ENCODE measurements at places on chromosomes 12 and 14.
A peak's percentile ranks its signal among the peaks of the same experiment; 100 is the strongest.

- DNase-seq, result no peak
Observed at GRCh38 chr12:104458694-104459367, 2.1 kb downstream of the CHST11 start.

- no peak for DNase-seq
Observed at GRCh38 chr14:30998100-30998706, 27.2 kb upstream of the AP4S1 start.

DNA sequence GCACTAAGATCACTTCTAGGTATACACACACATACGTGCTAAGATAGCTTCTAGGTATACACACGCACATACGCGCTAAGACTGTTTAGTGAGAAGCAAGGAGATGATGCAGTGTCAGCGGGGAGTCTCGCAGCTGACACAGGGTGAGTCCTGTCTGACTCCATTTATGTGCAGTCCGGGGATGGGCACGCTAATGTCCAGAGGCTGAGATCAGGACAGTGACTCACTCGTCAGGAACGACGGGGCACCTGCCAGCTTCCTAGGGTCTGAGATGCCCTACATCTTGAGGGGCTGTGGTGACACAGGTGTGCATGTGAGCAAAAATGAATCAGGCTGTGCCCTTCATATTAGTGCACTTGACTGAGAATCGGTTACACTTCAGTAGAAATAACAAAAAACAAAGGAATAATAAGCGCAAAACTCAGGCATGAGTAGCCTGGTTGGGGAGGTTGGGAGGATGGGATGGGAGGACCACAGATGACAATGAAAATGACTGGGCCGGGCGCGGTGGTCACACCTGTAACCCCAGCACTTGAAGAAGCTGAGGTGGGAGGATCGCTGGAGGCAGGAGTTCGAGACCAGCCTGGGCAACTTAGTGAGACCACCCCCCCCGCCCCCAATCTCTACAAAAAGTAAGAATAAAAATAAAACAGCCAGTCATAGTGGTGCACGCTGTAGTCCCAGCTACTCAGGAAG, 29.1 kb upstream of the ULK1 start:
- DNase-seq, result no peak

GRCh38 chr12:53989227-53990113, 4.5 kb downstream of the HOXC10 start:
- no peak for DNase-seq

DNA sequence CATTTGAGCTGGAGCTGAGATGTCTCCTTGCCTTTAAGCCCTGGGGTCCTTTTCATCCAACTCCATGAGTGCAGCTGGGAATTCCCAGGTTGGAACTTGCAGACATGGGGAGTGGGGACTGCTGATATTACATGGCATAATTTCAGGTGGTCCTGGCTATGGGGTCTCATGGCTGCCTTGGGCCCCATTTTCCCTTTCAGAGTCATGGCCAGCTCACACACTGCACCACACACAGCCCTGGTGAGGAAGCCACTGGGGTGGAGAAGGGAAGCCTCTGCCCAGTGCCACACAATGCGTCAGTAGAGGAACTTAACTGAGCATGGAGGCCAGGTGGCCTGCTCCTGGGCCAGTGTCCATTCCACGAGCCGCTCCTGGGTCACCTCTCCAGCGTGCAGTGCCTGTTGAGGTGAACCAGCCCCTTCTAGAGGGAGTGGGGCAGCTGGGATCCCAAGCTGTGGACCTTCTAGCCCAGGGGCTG, 17.3 kb upstream of the KRT86 start:
- no peak for DNase-seq

GRCh38 chr12:116635487-116635886, 76.3 kb downstream of the MAP1LC3B2 start:
- no peak for DNase-seq

- no peak for DNase-seq
Observed at GRCh38 chr12:56411781-56412639, 37.2 kb downstream of the TIMELESS start.

DNA sequence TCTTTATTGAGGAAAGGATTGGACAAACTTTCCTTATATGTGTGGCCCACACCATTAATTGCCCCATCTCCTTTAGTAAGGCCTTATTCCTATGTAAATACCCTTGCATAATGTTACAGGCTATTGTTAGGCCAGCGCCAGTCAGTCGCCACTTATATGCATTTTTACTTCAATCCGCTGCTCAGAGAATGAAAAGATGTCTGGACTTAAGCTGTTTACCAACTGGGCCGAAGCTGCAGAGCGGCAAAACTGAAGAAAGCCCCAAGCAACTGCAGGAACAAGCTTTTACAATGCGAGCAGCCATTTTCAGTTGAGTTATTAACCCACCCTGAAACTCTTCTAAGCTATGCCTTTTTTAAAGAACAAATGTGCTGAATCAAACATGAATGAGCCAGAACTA, 92.1 kb upstream of the OTX2 start:
- DNase-seq, result no peak

DNA sequence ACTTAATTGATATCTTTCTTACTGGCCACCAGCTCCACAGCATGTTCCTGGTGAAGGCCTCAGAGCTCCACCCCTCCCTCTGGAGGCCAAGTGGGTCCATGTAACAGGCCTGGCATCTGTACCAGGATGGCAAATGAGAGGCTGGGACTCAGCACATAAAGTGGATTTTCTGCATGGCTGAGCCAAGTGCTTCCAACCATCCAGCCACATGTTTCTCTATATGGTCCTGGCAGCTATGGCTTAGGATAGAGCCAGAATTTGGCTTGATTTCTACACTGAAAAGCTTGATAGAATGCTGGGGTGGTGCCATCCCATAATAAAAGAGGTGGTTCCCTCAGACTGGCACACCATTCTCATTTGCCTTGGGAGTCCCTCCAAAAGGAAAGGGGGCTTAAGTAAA, 94.1 kb downstream of the PAX9 start:
- no peak for DNase-seq

DNA sequence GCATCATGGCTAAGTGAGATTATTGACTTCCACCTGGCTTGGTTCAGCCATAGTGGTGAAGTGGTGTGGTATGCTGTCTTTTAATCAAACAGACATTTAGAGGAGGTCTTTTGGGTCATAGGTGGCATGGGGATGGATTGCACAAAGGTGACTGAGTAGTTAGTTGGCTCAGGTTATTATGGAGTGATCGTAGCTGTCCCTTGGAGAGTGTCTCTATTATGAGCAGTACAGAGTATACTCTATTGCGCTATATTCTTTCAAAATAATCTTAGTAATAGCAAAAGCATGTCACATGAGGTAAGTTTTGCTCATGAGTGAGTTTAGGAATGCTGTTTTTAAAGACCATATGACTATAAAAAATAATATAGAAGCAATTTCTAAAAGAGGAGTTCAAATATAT, 60.4 kb downstream of the RASSF8 start:
- no peak for DNase-seq

- no peak for DNase-seq
Observed at GRCh38 chr14:39431416-39432178, 636 bp downstream of the FBXO33 start.

GRCh38 chr12:131761638-131762037, 50.7 kb downstream of the SFSWAP start:
- no peak for DNase-seq

DNA sequence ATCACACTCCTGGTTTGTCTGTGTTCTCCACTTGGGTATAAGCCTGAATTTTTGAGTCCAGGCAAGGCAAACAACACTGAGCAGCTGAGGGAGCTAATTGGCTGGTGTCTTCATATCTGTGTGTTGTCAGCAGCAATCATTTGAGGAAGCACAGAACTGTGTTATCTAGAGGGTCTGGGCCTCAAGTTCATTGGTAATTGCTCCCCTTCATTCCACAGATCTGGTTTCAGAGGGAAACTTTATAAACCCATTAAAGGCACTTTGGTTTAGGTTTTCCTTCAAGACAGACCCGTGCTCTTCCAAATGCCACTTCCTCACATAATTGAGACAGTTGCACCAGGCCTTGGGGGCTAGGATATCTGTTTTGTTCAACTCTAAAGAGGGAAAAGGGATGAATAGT, 5.6 kb downstream of the DACT1 start:
- DNase-seq, result no peak

DNA sequence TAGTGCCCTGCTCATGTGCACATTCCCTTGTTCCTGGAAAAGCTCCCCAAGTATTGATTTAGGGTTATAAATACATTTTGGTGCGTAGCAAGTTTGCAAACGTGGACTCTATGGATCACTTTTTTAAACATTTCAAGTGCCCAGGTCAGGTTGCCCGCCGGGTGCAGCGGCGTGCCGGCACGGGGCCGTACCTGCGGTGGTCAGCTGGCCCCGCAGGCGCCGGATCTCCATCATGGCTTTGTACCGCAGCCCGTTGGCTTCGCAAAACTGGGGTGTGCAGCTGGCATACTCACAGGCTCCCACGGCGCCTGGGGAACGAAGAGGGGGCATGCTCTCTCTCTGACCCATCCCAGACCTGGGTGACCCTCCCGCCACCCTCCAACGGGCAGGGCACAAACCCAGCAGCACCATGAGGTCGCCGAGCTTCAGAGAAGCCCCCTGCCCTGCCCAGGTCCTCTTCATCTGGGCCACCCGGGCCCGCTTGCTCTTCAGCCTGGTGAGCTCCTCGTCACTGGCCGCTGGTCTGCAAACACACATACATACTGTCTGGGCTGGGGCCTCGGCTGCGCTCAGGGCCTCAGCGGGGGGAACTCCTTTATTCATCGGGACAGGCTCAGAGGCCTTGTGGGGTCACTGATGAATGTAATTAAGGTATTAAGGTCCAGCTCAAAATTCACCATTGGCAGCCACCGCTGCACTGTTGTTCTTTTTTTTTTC, 35.1 kb downstream of the DHX37 start:
- DNase-seq, result no peak

GRCh38 chr14:24662753-24663152, 28.8 kb upstream of the GZMB start:
- no peak for DNase-seq

GRCh38 chr12:14756334-14757143, 46.7 kb downstream of the WBP11 start:
- DNase-seq, result no peak

DNA sequence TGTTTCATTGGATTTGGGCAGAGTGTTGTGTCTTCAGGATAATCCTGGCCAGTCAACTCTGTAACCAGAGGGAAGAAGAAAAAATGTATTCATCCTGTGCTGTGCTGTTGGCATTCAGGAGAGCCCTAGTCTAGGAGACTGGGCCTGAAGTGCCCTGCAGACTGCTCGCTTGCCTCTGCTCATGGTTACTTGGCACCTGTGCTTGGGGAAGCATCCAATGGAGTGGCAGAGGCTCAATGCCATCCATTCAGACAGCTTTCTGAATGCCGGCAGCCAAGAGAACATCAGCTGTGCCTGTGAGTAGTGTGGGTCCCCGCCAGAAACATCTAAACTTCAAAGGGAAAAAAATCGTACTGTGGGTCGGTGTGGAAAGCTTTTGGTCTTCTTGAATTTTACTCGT, 124.2 kb downstream of the SRGAP1 start:
- DNase-seq, result no peak

- no peak for DNase-seq
Observed at GRCh38 chr14:21455592-21455911, 371 bp downstream of the CHD8 start.

DNA sequence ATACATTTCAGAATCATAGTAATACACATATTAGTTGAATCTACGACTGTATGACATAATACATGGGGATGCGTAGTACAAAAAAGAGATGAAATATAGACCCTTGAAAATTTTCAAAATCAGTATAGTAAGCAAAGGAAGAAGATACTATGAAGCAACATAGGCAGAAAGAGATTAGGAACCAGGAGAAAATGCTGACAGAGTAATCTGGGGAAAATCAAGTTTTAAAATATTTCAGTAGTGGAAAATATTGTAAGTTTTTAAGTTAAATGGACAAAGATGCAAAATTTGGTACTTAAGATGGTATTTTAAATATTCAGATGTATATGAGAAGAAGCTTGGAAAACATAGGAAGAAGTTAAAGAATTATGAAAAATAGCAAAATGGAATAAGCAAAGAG, 915.6 kb upstream of the LRFN5 start:
- no peak for DNase-seq

GRCh38 chr12:69243099-69244084, 4.0 kb downstream of the CPSF6 start:
- DNase-seq, result no peak

DNA sequence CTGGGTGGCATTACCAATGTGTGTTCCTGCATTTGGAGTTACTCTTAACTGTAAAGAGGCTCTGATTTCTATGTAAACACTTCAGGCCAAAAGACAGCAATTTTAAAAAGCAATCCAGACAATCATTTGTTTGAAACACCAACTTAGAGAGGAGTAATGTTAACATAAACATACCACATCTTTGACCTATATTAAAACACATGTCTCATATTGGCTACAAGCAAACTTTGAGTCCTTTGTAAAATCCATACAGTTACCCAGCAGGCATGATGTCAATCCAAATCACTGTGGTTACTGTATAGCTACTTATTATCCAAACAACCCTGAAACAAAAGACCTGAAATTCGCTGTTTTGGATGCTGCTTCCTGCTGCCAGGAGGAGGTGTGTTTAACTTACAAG, 7.5 kb upstream of the G2E3 start:
- DNase-seq, result peak; percentile 60

DNA sequence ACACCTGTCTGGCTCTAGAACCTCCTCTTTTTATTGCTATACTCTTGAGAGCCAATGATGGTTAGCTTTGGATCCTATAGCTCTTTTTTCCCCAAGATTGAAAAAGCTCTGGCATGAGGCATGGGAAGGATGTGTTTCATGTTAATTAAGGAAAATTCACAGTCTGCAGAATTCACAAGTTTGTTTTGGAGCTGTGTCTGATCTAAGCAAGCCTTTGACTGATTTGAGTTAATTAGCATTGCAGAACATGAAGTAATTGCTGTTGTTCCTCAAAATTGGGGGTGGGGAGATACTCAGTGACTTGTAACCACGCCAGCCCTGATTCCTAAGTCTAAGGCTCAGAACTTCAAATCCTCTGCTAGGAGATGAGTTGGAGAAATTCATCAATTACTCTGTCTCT, 205.0 kb downstream of the SUDS3 start:
- no peak for DNase-seq

- no peak for DNase-seq
Observed at GRCh38 chr14:46574221-46574977, 77.2 kb downstream of the RPL10L start.

DNA sequence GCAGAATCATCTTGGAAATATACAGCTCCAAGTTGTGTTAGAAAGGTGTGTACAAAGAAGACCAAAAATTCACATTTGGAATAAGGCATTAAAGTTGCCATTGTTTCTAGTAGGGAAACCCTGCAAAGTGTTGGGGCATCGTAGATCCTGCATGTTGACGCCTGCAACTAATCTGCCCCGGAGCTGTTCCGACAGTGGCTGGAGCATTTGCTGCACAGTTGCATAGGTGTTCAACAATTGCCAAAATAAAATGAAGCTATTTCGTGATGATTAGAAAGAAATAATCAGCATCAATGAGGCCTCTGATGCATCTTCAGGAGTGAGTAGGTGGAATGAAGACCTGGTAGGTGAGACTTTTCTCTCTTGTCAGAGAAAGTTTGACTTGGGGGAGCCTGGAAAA, 47.3 kb downstream of the DAD1 start:
- no peak for DNase-seq

Data from DMS153 (cell line).